SK-N-DZ (cell line): ENCODE measurements at places on chromosomes 7 and 10.

DNA sequence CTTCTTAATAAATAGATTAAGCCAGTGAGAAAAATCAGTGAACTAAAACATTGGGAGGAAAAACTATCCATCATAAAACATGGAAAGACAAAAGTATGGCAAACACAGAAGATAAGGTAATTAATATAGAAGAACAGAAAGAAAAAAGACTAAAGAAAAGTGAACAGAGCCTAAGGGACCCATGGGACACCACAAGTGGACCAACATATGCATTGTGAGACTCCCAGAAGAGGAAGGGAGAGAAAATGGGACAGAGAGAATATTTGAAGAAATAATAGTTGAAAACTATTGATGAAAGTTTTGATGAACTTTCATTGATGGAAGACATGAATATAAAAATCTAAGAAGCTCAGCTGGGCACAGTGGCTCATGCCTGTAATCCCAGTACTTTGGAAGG is 71.3 kb downstream of the ZNF783 start:
- no peak for DNase-seq

DNA sequence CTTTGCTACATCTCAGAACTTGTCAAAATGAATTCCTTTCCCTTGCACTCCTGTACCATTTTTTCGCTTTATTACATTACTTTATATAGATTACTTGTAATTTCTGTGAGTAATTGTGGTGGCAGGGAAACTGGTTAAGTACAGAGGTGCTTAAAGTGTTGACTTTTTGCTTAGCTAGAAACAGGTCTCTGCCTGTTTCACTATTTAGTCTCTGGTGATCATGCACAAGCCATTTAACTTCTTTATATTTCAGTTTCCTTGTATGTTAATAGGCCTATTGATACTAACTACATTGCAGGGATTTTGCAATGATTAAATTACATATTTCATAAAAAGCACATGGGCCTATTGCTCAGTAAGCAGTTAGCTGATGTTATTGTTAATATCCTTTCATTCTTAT is 233.8 kb downstream of the PRKG1 start:
- no peak for DNase-seq

DNA sequence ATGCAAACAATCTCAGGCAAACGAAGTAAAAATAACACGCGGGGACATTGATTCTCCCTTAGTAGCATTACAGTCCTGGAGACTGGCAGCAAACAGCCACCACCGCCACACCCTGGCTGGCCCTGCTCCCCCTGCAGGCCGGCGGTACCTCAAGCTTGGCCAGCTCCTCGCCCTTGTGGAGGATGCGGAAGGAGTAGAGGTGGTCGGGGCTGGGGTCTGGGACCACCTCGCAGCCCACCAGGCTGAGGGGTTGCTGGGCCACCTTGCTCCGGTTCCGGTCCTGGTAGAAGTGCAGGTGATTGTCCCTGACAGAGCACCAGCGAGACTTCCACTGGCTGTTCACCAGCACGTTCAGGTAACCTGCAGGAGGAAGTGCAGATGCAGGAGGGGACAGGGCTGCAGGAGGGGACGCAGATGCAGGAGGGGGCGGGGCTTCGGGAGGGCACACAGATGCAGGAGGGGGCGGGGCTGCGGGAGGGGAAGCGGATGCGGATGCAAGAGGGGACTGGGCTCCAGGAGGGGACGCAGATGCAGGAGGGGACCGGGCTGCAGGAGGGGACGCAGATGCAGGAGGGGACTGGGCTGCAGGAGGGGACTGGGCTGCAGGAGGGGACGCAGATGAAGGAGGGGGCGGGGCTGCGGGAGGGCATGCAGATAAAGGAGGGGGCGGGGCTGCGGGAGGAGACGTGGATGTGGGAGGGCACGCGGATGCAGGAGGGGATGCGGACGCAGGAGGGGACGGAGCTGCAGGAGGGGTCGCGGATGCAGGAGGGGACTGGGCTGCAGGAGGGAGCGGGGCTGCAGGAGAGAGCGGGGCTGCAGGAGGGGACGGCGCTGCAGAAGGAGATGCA is 65.7 kb downstream of the VWA2 start:
- DNase-seq: peak; percentile 88

- DNase-seq: peak; percentile 45
These were observed 47.7 kb upstream of the LYZL1 start for GRCh38 chr10:29240986-29241660.

GRCh38 chr10:105950410-105950809 is 1214.1 kb downstream of the SORCS1 start:
- peak; percentile 50 for DNase-seq

- no peak for DNase-seq
These were observed 27.6 kb downstream of the EZH2 start for GRCh38 chr7:148856578-148856881.

- no peak for DNase-seq
These were observed 250.9 kb upstream of the TMEM72 start for GRCh38 chr10:44660271-44660670.

DNA sequence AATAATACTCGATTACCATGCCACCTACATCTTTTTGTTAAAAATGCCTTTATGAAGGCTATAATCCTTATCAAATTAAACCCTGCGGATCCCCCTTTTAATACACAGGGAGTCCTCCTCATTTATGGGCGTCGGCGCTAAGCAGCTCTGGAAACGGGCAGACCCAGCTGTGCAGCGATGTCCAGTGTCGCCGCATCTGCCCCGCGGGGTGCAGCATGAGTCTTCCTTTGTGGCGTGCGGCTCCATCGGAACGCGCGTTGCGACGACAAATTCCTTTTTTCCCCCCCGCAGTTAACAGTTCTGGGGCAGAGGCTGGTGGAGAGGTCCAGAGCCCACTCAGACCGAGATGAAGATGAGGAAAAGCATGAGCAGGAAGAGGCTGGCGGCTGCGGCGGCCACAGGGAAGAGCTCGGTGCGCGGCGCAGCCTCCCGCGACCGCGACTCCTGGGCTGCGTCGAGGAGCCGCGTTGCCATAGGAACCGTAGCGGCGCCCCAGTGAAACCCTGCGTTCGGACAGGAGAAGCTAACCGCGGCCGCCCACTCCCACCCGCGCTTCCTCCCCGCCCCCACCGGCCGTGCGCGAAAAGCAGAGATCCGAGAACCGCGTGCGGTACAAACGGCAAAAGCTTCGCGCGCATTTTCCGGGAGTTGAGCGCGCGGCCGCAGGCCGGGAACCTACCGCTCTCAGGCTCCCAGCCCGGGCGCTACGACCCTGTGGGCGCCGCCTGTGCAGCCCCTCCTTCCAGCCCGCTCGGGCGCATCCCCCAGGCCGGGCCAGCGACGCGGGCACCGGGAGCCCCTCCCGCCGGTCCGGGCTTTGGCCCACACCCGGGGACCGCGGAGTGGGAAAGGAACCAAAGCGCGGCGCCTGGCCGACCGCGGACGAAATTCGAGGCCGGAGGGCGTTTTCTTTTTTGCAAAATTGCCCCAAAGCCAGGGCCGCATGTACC is 130.6 kb downstream of the SPAG6 start:
- no peak for DNase-seq

- no peak for DNase-seq
These were observed 51.5 kb upstream of the RSBN1L start for GRCh38 chr7:77644774-77645173.

- DNase-seq: no peak
These were observed 42.5 kb downstream of the FAM13C start for GRCh38 chr10:59319854-59320253.

DNA sequence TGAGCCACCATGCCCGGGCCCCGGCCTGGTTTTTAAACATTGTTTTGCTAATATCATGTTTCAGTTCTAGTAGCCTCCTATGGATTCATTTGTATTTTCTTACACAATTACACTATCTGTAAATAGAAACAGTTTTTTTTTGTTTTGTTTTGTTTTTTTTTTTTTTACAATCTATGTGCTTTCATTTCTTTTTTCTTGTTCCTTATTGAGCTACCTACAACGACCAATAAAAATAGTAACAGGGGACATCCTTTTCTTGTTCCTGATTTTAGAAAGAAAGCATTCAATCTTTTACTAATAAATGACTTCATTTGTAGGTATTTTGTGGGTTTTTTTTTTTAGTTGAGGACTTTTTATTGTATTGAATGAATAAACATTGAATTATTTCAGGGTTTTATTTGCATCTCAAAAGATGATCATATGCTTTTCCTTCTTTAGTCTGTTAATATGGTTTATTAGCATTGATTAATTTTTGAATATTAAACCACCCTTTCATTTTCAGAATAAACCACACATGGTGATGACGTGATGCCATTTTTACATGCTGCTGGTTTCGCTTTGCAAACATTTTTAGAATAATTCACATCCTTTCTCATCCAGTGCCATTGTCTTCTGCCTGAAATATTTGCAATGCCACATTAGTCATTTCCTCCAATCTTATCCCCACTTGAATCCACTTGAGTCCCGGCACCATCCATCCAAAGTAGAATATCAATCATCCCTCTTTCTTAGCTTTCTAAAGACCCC is 18.1 kb upstream of the AKR1E2 start:
- no peak for DNase-seq

DNA sequence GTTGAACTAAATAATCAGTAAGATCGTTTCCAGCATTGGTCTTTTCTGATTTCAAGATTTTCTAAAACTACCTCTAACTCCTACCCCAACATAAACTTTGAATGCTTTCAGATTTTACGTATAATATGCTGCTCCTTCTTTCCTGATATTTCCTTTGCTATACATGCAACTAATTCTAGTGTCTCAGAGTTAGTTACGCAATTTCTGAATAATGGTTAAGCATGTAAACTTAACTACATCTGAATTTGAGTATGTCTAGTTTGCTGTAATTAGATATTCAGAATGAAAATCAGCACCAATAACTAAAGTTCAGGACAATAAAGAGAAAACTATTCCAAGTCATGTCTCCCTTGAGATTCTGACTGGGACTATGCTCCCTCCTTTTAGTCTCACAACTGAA is 71.0 kb downstream of the SEMA3C start:
- DNase-seq: no peak

GRCh38 chr7:110877016-110877415 is 213.9 kb upstream of the LRRN3 start:
- DNase-seq: no peak

- DNase-seq: peak; percentile 62
These were observed 786.6 kb downstream of the LRMDA start for GRCh38 chr10:76218035-76218434.

- no peak for DNase-seq
These were observed 194.4 kb downstream of the PLXNA4 start for GRCh38 chr7:132381742-132382472.

GRCh38 chr7:118350260-118350659 is 125.8 kb downstream of the ANKRD7 start:
- DNase-seq: no peak

GRCh38 chr10:17028798-17029197 is 100.8 kb downstream of the CUBN start:
- no peak for DNase-seq

DNA sequence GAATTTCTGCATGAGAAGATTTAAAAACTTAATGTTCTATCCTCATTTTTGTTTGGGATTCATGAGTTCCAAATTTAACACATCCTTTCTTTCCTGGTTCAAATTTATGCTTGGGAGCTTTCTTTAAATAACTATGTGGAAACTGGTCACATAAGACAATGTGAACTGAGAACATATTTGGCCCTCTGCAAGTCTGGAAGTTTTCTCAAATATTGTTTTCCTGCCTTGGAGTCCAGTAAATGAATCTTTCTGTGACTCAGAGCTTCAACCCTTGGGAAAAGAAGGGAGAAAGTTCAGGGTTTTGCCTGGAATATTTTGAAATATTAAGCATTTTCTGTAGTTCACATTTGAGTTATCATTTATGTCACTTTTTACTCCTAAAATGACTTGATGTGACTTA is 559.0 kb upstream of the NRP1 start:
- no peak for DNase-seq

DNA sequence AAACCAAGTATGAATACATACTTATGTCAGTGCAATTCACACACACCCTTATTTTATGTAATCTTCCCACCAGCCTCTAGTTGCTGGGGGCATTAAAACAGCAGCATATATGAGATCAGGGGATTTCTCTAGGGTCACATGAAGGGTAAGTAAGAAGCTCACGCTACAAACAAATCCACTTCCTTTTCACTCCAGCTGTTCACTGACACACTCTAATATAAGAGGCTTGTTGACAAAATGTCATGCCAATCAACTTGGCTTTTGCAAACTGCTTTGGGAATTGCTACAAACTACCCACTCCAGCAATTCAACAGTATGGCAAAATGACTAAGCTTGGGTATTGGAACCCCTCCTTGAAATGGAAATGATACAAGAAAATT is 10.3 kb downstream of the FAM3C start:
- no peak for DNase-seq

- peak; percentile 72 for DNase-seq
These were observed 55.9 kb downstream of the UPF2 start for GRCh38 chr10:11986593-11987216.

DNA sequence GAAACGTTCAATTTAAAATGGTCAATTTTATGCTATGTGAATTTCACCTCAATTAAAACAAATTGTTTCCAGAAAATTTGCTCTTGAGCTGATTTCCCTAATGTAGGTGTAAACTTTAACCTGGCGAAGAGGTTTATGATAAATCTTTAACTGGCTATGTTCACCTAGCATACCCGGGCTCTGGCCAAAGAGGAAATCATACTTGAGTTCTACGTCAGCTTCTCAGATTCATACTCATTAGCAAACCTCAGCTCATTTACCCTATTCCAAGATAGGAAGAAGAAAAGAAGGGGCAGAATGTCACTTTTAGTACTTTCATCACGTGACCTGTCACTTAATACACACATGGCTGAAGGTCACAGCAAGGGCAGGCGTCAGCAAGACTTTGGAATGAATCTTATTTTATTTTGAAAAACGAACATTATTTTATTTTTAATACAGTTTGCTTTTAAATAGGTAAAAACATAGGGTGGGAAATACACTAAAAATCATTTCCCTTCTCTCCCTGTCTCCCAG is 97.0 kb downstream of the ABLIM1 start:
- no peak for DNase-seq

DNA sequence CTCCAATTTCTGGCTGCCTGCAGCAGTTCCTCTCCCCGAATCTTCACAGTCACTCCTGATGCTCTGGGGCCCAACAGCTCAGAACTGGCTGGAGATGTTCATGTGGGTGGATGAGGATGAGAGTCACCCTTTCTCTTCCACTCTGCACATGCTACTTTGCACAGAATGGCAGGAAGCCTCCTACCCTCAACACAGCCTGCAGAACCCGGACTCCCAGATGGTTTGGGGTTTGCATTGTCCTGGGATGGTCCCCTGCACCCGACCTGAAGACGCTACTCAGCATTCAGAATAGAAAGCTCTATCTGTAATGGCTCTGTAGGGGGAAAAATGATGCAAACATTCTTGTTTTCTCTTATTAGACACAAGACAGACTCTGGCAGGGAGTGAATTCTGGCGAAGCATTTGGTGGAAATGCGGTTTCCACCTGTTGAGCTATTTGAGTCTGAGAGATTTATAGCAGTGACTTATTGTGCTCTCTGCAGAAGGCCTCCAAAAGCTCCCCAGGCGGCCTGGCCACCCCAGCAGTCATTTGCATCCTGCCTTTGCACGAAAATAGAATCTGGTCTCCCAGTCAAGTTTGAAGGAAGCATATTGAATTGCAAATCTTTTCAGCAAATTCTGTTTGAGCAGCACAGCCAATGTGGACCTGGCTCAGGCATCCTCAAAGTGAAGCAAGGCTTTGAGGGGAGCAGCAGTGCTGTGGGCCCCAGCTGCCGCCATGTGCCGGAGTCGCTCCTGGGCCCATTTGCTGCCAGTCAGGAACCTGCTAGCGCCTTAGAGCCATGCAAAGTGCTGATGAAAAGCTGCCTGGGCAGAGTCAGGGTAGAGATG is 309.3 kb downstream of the TCERG1L start:
- no peak for DNase-seq
